ENCODE measurements at places on chromosomes 12 and 14.
A peak's percentile ranks its signal among the peaks of the same experiment; 100 is the strongest.

DNA sequence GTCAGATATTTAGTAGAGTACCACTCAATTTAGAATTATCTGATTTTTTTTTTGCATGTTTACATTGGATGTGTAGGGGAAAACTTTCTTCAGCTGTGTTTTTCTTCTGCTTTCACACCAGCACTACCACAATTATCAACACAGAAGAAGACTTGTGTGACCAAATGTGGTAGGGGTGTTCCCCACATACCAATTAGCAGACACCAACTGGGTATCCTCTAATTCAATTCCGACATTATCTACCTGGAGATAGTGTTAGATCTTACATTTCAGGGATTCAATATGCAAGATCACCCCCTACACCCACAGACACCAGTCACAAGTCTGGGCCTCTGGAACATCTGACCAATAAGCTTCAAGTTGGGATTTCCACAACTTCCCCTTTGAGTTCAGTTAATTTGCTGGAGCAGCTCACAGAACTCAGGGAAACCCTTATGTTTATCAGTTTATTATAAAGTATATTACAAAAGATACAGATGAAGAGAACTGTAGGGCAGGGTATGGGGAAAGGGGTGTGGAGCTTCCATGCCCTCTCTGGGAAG, 4.1 kb upstream of the KLRG1 start:
- DNase-seq: no peak

DNA sequence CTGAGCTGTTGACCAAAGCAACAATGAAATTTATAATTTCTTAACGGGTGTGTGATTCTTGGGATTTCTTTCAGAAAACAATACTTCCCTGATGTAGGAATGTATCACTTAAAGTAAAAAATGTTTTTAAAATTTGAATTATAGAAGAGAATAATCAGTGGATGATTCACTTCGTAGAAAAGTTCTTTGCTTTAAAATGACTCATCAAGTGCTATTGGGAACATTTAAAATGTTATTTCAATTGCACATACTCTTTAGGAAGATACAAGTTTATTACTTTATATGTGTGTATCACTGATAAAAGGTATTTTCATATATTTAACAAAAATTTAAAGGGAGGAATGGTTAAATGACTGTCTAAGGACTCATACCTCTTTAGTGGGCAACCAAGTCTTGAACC, 155.3 kb downstream of the PDE3A start:
- DNase-seq: no peak

- no peak for DNase-seq
These were observed 122.3 kb upstream of the DIO3 start for GRCh38 chr14:101439023-101439422.

DNA sequence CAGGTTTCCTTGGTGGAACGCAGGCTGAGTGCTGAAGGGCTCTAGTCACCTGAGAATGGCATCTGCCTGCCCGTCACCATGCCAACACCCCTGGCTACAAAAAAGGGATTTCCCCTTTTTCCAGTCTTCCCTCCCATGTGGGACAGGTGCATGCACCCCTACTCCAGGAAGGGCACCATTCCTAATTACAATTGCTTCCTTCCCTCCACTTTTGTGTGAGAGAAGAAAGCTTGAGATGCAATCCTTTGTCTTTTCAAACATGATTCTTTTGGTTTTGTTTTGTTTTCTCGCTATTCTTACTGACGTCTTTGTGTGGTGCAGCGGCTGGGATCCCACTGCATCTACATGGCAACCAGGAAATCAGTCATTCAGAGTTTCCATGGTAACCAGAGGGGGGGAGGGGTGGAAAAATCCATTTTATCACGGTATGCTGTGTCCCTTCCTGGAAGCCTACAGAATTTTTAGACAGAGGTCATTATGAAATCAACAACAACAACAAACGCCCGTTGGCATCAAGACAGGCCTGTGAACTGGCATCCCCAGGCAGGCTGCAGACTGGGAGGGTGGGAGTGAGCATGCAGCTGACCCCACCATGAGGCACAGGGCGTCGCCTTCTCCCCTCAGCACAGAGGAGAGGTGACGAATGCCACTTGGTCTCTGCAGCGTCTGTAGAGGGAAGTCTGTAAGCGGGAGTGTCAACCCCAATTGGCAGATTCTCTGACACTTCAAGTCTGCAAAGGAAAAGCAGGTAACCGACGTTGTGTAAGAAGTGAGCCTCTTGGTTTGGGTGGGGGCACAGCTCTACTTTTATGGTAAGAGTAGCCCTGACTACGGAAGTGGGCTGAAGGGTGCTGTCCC, 13.6 kb upstream of the GNG2 start:
- DNase-seq: peak; percentile 75

DNA sequence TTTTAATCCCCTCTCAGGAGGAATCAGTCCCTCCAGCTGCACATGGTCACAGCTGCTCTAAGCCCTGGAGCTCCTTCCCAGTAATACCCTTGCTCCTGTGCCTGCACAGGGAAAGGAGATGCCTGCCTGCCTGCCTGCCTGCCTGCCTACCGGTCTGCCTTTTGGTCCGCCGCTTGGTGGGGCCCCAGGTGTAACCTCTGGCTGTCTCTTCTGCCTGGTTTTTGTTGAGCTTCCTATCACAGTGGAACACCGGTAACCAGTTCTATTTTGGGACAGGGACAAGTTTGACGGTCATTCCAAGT, 99.8 kb downstream of the DAD1 start:
- DNase-seq: no peak

GRCh38 chr12:48263617-48264016, 60.5 kb upstream of the OR10AD1 start:
- no peak for DNase-seq

- DNase-seq: no peak
These were observed 15.4 kb downstream of the DGLUCY start for GRCh38 chr14:91129261-91129660.

GRCh38 chr14:23582906-23583760, 4.5 kb upstream of the JPH4 start:
- DNase-seq: no peak

DNA sequence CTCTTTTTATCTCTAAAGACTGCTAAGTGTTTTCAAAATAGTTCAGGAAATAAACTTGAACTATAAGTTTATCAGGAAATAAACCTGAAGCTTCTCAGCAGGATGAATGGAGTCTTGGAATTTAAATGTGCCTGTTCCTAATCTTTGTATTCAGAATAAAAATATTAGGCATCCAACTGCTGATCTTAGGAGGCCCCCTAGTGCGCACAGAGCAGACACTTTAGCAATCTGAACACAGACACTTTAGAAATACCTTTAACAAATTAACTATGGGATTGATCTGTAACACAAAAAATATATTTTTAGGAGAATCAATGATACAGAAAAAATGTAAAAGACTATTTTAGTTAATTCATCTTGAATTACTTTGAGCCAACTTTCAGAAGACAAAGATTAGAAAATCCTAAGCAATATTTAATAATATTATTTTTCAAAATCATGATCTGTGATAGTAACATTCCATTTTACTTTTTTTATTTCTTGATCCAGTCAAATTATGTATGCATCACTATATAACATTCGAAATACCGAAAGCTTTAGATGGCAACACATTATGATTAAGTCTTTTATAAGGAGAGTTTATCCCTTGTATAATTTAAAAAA, 80.9 kb downstream of the SLC41A2 start:
- DNase-seq: peak; percentile 5

DNA sequence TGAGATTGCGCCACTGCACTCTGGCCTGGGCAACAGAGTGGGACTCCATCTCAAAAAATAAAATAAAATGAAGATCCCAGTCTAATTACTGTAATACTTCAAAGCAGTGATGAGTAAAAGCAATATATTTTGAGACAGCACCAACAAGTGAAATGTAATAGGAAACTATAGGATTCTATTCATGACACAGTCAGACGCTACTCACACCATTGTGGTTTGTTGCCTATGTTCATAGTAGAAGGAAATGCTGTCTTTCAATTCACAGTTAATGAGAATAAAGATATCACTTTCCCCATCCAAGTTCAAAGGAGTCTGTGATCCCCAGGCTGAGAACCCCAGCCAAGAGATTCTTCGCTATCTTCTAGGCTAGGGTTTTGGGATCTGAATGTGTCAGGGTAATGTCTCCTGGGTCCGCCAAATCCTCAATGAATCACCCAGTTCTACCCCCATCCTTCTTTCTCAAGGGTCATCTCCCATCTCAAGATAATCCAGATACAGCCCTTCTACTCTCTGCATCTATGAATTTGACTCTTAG, 16.6 kb upstream of the DTX1 start:
- DNase-seq: no peak

DNA sequence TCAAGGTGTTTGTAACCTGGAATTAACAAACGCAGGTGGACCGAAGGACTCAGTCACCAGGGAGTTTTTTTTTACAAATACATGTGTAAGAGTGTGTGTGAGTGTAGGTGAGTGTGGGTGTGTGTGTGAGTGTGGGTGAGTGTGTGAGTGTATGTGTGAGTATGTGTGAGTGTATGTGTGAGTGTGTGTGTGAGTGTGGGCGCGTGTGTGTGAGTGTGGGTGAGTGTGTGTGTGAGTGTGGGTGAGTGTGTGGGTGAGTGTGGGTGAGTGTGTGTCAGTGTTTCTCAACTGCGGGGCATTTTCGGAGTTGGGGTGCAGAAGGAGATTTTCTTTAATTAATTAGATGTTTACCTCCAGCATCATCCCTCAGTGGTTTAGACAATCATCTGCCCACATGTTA, 1178.8 kb downstream of the VRK1 start:
- DNase-seq: no peak

GRCh38 chr12:115355301-115355700, 671.3 kb upstream of the TBX3 start:
- no peak for DNase-seq

DNA sequence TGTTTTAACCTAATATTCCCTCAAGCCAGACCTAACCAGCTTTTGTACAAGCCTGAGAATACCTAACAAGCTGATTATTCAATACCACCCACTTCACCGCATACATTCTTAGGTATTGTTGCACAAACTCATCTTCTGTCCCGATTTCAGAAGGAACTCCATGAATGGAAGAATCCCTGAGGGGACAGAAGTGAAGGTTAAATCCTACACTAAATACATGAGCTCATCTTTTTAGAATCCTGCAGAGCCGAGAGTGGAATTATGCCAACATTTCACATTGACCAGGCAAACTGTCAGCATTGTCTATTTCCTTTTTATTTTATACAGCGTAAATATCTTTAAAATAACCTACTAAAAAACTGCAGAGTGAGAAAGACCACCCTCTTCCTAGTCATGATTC, 140.7 kb upstream of the PRICKLE1 start:
- DNase-seq: no peak

- no peak for DNase-seq
These were observed 234.8 kb upstream of the FOXN3 start for GRCh38 chr14:89651805-89652204.

DNA sequence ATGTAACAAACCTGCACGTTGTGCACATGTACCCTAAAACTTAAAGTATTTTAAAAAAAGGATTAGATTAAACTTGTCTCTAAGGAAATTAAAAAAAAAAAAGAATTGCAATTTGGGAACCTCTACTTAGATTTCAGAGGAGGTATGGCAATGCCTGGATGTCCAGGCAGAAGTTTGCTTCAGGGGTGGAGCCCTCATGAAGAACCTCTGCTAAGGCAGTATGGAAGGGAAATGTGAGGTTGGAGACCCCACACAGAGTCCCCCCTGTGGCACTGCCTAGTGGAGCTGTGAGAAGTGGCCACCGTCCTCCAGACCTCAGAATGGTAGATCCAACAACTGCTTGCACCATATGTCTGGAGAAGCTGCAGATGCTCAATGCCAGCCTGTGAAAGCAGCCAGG, 279.6 kb upstream of the CCDC196 start:
- DNase-seq: no peak

GRCh38 chr14:104363891-104364760, 215.4 kb upstream of the C14orf180 start:
- DNase-seq: no peak

DNA sequence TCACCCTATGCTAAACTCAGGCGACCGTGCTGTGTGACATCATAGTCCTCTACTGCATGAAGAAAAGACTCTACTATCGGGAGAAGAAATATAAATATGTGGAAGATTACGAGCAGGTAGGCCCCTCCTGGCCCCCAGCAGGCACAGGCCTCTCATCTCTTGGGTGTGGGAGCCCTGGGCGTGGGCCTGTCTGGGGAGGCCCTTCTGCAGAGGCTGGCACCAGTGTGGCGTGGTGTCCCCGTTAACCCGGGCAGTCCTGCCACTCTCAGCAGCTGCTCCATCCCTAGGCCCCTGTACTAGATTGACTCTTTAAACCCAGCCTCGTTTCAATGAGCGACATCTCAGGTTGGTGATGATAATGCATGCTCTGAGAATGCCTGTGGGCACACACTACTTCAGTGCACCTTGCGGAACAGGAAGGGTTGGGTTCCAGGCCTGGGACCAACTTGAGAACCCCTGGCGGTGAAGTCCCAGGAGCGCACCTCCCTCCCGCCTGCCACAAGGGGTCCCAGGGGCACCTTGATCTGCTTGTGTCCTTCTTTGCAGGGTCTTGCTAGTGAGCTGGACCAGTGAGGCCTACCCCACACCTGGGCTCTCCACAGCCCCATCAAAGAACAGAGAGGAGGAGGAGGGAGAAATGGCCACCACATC, 23.2 kb downstream of the P2RX4 start:
- no peak for DNase-seq

- DNase-seq: no peak
These were observed 93.4 kb downstream of the TSPAN9 start for GRCh38 chr12:3170423-3171194.

GRCh38 chr12:12954878-12955625, 3.1 kb upstream of the GPRC5D start:
- DNase-seq: no peak

DNA sequence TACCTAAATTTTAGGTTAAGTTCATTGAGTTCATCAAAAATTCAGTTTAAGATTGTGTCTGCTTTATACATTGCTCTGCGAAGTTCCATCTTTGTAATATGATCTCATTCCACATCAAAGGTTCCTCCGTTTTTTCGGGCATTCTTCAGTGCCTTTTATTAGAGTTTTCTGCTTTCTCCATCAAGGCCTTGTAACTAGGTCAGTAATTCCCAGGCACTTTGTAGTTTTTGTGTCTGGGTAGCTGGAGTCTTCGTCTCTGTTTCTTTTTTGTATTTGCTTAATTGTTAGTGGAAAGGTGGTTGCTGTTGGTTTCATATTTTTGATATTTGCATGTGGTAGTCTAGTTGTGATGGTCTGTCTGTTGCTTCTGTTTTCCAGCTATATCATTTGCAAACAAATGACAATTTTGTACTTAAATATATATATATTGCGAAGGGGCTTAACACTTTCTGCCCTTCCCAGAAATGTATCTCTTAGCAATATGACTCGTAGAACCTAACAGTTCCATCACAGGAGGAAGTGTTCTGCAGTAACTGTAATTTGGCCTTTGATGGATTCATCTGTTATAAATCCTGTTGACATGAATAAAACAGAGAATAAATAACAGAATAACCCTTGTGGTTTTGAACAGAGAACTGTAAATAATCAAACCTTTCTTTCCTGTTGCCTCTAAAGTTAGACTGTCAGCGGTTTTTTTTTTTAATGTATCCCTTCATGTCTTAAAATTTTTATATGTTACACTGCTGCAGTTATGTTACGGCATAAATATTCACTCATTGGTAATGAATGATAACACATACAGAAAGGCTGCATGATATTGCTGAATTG, 88.4 kb upstream of the DYNC1H1 start:
- no peak for DNase-seq

- DNase-seq: no peak
These were observed 100.5 kb upstream of the LMNTD1 start for GRCh38 chr12:25653487-25654175.

GRCh38 chr12:124286414-124286813, 8.5 kb upstream of the RFLNA start:
- DNase-seq: no peak

Data from NCI-H1436 (cell line).